Activated CD8-positive, alpha-beta memory T cell treated with anti-CD3 and anti-CD28 coated beads for 1 hour (primary cell): ENCODE measurements at places on chromosomes 12 and 14.

GRCh38 chr12:45309836-45310626 is 94.1 kb downstream of the ANO6 start:
- no peak for DNase-seq

GRCh38 chr12:99649551-99649950 is 2.0 kb downstream of the GARIN6 start:
- no peak for DNase-seq

GRCh38 chr14:30272848-30273832 is 285.8 kb upstream of the G2E3 start:
- DNase-seq, result no peak

GRCh38 chr12:113266106-113266895 is 45.0 kb downstream of the TPCN1 start:
- no peak for DNase-seq

DNA sequence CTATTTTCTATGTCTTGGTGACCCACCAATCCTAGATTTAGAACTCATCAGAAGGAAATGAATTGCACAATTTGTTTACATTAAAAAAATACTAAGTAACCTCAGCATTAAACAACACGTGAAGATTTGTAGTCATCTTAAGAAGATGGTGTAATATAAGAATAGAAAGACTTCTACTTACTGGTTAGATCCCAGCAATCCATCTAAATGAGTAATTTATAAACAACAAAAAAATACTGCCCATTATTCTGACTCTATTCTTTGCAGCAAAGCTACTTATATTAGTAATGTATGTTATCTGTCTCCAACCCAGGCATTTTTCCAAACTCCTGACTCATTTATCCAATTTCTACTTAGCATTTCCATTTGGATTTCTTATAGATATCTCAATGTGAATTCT is 67.8 kb downstream of the CD163L1 start:
- DNase-seq, result no peak

DNA sequence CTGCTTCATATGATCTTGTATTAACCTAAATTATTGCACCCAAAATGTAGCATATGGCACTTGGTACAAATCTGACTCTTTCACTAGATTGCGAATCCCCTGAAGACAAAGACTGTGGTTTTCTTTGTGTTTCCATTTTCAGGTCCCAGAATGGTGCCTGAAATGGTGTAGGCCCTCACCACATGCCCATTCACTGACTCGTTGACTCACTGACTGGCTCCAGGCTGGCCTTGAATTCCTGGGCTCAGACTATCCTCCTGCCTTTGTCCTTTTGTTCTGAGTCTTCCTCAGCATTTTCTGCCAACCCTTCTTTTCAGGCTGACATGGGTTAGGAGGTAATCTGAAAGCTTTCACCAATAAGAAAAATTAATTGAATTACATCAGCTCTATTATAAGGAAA is 368.7 kb upstream of the GARIN6 start:
- no peak for DNase-seq

DNA sequence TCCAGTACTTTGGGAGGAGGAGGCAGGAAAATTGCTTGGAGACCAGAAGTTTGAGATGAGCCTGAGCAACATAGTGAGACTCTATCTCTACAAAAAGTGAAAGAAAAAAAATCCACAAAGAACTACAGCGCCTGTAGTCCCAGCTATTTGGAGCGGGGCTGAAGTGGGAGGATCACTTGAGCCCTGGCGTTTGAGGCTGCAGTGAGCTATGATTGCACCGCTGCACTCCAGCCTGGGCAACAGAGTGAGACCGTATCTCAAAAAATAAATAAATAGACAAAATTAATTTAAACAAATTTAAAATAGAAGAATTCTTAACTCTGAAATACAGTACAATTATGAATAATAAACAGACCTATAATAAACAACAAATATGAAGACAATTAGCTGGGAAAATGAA is 40.9 kb downstream of the ATL1 start:
- DNase-seq, result no peak

GRCh38 chr12:4540170-4540569 is 1.5 kb downstream of the RAD51AP1 start:
- no peak for DNase-seq

- DNase-seq, result no peak
Observed at GRCh38 chr12:24256684-24257083, 307.2 kb upstream of the SOX5 start.

GRCh38 chr12:51482929-51483697 is 58.5 kb downstream of the SLC4A8 start:
- no peak for DNase-seq

DNA sequence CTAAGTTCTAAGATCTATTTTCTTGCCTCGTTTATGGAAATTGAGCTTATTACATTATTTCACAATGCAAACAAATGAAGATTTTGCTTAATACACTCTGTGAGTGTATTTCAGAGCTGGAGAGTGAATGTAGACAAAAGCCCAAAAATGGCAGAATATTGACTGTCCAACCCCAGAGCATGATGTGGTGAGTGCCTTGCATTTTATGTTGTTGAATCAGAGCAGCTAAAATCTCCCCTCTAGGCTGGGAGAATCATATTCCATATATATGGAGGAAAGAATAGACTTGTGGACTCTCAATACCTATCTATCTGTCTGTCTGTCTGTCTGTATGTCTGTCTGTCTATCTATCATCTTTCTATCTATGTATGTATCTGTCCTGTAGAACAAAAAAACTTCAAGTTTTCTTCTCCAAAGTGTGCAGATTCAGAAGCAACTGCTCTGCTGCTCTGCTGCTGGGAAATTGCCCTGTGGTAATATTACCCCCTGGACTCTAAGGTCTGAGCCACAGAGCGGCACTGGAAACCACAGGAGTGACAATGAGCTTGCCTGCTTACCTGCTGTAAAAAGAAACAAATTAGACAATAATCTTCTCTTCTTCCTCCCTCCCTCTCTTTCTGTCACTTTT is 209.4 kb upstream of the PRICKLE1 start:
- no peak for DNase-seq

- DNase-seq, result no peak
Observed at GRCh38 chr12:52236386-52237050, 3.5 kb downstream of the KRT7 start.

GRCh38 chr14:65377576-65377975 is 35.0 kb upstream of the FUT8 start:
- DNase-seq, result no peak

GRCh38 chr12:80814453-80814852 is 97.7 kb downstream of the MYF5 start:
- DNase-seq, result no peak

DNA sequence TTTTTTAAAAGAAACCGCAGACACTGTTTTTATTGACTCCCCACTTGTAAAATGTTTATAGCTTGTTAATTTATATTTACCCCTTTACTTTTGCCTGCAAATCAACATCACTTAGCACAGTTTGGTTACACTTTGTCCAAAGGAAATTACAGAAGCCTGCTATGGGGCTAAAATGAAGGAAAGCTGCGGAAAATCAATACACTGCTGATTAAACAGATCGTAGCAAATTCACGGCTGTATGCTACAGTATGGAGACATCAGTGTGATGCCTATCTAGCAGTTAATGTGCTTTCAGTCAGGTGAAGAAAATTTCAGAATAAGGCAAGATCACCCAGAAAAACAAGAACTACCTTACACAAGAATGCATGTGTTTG is 110.0 kb downstream of the FOXG1 start:
- DNase-seq, result no peak

DNA sequence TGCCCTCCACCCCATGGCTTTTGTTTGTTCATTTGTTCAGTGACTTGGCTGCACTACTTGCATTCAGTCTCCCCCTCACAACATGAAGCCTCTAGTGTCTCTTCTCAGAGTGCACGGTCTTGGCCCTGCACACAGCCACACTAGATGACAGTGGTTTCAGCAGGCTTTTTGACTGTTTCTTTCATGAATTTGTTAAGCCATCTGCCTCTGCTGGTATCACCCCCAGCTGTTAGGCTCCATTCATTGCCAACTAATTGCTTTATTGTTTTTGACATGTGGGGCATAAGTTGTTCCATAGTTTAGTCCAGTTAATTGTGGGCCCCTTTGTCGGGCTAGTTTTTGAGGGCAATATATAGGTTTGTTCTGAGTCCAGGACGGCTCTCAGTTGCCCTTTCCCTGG is 18.8 kb downstream of the OS9 start:
- DNase-seq, result no peak

GRCh38 chr12:91778091-91778832 is 367.4 kb downstream of the BTG1 start:
- no peak for DNase-seq

DNA sequence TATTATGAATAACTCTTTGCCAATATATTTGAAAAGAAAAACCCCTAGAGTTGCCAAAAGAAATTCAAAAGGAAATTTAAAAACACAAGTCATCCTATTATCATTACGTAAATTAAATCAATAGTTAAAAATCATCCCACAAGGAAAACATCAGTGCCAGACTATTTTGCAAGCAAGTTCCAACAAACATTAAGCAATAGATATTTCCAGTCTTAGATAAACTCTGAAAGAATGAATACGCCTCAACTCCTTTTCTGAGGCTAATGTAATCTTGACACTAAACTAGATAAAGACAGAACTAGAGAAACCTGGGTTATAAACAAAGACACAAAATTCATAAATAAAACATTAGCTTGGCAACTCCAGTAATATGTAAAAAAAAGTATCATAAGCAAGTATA is 245.9 kb downstream of the FOXN3 start:
- no peak for DNase-seq

- no peak for DNase-seq
Observed at GRCh38 chr14:91858536-91859275, 8.6 kb downstream of the TC2N start.

DNA sequence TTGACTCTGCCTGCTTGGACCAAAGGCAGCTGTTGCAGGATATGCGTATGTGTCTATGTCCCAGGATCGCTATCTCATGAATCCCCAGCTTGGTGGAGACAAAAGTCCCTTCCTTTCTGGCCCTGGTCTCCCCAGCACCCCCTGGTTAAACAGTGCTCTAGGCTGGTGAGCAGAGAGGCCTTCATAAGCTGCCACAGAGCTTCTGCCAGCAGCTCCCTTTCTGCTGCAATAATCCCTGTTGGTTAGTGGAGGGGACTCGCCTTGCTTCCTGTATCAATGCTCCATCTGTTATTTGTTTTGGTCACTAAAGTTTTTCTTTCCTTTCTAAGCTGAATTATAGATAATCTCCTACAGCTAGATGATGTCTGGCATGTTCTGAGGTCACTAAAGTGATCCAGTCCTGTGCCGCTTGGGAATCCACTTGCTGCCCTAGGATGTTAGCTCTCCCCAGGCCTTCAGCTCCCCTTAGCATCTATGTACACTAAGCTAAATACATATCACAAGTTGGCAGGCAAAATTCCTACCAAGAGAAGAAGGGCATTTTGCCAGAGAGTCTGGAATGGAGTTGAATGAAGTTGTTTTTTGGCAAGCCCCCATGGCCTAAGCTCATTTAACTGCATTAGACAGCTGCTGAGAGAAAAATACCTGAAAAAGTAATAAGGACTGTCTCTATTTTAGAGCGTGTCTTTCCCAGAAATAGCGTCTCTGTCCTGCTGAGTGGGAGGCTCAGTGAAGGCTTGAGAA is 47.8 kb downstream of the RDH12 start:
- DNase-seq, result no peak

DNA sequence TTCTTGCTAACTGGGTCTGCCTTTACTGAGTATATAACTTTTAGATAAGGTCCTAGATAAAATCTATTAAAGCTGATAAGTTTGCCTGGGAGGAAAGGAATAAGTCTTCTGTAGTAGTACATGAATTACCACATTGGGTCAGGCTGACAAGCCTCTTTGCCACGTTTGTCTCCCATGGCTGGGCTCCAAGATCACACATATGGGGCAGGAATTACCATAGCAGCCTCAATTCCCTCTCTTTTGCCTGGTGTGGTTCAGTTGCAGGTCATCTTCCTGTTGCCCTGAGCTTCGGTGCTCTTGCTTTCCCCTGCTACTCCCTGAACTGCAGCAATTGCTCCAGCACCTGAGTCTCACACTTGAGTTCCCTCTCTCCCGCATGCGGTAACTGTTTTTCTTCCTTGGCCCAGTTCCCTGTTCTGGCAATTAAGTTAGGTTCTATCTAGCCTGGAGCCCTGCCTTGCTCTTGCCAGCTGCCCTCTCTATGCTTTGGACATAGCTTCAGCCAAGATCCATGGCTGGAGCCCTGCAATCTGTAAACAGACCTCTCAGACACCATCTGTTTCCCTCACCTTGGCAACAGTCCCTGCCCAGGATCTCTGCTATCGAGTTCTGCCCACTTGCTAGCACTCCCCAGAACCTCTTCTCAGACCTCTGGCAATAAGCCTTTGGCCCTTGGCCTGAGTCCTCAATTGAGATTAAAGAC is 5.8 kb upstream of the GLT8D2 start:
- no peak for DNase-seq

DNA sequence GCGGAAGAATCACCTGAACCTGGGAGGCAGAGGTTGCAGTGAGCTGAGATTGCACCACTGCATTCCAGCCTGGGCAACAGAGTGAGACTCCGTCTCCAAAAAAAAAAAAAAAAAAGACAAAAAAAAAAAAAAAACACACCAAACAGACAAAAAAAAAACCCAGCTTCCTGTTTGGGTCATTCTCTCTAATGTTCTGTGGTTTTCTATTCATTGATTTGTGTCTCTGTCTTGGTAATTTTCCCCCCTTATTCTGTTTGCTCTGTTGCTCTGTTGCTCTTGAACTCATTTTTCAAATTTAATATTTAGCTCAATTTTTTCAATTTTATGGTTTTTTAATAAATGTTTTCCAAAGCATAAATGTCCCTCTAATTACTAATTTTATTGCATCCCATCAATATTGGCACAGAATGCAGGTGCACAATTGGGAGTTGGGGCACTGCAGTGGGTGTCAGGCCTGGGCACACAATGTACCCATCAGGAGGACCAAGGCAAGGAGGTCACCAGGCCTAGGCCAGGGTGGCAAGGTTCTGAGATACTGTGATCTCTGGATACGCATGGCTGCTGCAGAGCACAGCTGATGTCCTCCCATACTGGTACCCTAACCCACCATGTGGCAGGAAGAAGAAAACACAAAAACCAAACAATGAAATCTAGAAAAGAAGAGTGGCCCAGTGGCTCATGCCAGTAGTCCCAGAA is 8.0 kb upstream of the GNPTAB start:
- no peak for DNase-seq

DNA sequence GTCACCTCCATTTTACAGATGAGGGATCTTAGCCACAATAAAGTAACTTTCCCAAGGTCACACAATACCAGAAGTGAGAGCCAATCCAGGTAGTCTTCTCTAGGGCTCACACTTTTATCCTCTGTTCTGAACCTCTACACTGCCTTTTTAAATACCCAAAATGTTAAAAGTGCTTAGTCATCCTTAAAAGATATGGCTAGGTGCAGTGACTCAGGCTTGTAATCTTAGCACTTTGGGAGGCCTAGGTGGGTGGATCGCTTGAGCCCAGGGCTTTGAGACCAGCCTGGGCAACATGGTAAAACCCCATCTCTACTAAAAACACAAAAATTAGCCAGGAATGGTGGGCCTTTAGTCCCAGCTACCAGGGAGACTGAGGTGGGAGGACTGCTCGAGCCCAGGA is 104.1 kb upstream of the PPP4R3A start:
- no peak for DNase-seq

GRCh38 chr12:65825507-65826352 is 1.4 kb downstream of the HMGA2 start:
- no peak for DNase-seq

GRCh38 chr12:105057174-105057573 is 27.1 kb downstream of the ALDH1L2 start:
- no peak for DNase-seq
